ENCODE measurements at places on chromosomes 2 and 18. TPM values are rescaled to one million over a fixed set of nuclear protein-coding genes. Genes with fewer than 3 reads are reported as not detected.

Gene CCNYL1
- 26.4 TPM for total RNA-seq

Gene CHST10
- total RNA-seq, result 7.2 TPM

Gene VAMP8
- total RNA-seq, result 6.2 TPM

Gene FKBP1B
- 9.3 TPM for total RNA-seq

Gene GLI2
- total RNA-seq, result under 0.01 TPM

Gene ALPG
- not detected for total RNA-seq

Gene PRSS56
- total RNA-seq, result not detected

Gene UGT1A3
- not detected for total RNA-seq

Gene GPR17
- not detected for total RNA-seq

Gene FBXO15
- 0.06 TPM for total RNA-seq

Gene UGT1A5
- total RNA-seq, result not detected

Data from bladder microvascular endothelial cell (primary cell).